EL (cell line): ENCODE measurements at places on chromosomes 3 and 15.

GRCh38 chr3:126194713-126195305, 14.4 kb upstream of the ALDH1L1 start:
- no peak for DNase-seq

DNA sequence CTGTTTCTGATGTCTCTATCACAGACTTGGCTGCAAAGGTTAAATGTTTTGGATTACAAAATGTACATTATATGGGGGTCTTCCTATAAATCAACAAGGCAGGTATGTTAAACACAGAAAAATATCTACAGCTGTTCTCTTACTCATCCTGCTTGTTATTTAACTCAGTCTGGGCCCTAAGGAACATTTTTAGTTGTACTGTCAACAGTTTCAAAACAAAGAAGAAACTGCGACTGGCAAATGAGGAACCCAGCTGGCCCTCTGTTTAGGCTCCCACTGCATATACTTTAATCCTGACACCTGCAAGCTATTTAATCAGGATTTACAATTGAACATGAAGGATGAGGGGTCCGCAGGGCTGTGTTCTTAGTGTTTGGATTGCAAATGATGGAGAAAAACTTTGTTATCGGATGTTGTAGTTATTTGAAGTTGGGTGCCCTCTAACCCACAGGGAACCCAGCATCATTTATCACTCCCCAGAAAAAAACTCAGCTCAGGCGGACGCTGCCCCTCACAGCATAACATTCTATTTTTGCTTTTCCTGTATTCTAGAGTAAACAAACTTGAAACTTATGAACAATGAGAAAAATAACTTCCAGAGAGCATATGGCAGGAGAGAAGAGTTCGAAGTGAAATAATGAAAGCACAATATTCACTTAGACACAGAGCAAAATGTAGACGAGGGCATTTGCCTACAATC, 91.2 kb downstream of the POLR2M start:
- no peak for DNase-seq

GRCh38 chr3:131350506-131350905, 31.1 kb upstream of the NUDT16 start:
- DNase-seq, result peak; percentile 51

GRCh38 chr3:16686679-16687078, 81.5 kb upstream of the DAZL start:
- no peak for DNase-seq

- peak; percentile 64 for DNase-seq
Measured at GRCh38 chr15:32688151-32688639, 29.6 kb upstream of the GREM1 start.

DNA sequence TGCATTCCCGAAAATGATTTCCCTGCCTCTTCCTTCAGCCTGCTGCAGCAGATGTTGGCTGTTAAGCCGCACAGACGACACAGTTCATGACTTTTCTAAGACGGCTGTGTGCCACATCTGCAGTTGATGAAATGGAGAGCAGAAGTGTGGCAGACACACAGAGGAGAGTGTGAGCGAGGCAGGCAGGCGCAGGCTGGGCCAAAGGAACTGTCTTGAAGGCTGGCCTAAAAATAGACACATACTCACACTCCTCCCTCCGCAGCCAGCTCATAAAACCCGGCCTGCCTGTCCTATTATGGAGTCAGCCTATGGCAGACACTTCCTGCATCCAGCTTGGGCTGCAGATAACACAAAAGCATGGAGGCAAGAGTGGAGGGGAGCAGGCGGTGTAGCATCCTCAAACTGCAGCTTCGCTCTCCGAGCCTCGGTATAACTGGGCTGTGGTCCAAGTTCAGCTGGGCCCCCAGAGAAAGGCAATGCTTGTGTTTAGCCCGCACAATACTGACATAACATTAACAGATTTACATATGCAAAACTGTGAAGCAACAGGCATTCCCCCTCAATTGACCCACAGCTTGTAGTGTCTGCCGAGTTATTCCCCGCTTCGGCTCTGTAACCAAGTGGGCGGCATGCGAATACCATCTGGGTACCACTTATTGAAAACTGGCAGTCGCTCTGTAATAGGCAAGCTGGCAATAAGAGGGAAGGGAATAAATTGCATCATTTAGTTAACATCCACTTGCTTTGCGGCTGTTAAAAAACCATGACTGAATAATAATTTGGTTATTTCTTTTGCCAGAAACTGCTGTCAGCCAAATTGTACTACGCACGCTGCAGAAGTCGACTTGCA, 40.8 kb downstream of the FOXP1 start:
- DNase-seq, result peak; percentile 89

DNA sequence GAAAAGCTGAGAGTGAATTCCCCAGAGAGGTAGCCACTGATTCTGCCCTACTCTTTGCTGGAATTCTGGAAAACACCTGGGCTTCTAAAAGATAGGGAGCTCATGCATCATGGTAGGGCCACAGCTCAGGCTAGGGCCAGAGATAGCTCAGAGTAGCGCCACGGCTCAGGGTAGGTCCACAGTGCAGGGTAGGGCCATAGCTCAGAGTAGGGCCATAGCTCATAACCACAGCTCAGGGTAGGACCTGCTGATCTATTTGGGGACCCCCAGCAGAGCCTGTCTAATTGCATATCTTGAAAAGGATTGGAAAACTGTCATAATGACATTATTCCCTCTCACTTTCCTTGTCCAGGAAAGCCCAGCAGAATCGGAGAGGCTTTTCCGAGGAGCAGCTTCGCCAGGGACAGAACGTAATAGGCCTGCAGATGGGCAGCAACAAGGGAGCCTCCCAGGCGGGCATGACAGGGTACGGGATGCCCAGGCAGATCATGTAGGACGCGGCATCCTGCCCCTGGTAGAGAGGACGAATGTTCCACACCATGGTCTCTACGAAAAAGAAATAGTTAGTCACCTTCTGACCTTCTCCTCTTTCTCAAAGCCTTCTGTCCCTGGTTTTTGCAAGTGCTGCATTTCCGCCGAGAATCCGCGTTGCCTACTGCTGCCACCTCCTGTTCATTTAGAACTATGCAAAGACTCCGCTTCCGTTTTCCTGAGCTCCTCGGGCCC, 14.5 kb downstream of the TAGLN3 start:
- peak; percentile 73 for DNase-seq

DNA sequence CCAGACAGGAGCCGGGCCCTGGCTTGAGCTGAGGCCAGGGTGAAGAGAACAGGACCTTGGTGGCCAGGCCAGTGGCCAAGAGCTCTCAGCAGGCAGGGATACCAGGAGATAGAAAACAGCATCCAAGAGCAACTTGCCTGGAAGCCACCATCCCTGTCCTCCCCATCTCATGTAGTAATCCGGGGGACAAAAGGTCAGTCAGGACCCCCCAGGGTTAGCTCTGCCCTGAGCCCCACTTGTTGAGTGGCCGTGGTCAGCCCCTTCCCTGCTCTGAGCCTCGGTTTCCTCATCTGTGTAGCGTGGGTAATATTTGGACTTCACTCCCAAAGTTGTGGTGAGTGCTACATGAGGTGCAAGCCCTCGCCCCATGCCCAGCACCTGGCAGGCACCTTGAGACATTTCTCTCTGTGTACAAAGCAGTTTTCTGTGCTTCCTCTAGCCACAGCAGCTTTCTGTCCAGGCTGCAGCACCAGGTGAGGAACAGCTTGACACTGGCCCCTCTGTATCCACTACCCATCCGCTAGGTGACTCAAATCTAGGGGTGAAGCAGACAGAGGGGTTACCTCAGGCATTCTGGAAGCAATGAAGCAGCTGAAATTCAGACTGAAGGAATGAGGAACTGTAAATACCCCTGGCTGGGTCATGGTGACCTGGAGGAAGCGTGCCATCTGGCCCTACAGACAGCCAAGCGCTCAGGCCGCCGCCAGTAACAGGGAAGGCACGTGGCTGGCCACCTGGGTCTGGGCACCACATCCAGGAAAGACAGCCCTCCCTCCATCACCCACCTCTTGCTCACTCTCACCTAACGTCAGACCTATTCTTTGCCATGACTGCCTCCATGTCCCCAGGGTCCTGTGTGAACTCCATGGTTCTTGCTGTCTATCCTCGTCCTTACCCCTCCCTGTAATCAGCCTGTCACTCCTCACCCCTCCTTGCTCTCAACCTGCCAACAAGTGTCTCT, 6.7 kb downstream of the CISH start:
- DNase-seq, result no peak

- DNase-seq, result no peak
Measured at GRCh38 chr3:19190602-19191001, 42.3 kb downstream of the KCNH8 start.

DNA sequence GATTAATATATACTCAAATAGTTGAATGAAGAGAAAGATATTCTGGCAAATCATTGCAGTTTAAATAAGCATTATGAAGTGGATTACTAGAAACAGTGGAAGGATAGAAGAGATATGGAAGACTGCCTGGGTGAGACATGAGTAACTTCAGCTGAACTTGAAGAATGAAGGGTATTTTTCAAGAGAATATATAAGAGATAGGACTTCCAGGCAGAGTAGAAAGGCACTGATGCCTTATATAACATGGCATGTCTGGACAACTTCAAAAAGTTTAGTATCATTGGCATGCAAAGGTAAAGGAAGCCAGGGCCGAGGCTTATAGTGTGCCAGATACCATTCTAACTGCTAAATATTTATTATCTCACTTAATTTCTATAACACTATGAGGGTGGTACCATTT, 126.5 kb upstream of the SLC7A14 start:
- no peak for DNase-seq

DNA sequence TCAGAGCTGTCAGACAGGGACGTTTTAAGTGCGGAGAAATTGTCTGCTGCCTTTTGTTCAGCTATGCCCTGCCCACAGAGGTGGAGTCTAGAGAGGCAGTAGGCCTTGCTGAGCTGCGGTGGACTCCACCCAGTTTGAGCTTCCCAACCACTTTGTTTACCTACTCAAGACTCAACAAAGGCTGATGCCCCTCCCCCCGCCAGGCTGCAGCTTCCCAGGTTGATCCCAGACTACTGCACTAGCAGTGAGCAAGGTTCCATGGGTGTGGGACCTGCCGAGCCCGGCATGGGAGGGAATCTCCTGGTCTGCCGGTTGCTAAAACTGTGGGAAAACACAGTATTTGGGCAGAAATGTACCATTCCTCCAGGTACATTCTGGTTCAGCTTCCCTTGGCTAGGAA, 282.1 kb downstream of the VGLL3 start:
- no peak for DNase-seq

DNA sequence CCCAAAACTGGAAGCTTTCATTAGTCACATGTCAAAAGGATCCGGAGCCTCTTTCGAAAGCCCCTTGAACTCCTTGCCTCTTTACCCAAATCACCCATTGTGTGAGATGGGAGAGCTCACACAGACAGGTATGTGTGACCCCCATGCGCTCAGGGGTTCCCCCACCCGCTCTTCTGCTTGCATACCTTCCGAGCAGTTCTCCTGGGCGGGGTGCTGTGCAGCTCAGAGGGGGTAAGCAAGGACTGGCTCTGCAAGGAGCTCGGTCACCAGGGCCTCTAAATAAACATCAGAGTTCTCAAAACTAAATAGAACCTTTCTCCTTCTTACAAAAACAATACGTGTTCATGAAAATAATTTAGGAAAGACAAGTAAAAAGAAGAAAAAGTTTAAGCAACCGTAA, 55.7 kb downstream of the PXYLP1 start:
- DNase-seq, result no peak

DNA sequence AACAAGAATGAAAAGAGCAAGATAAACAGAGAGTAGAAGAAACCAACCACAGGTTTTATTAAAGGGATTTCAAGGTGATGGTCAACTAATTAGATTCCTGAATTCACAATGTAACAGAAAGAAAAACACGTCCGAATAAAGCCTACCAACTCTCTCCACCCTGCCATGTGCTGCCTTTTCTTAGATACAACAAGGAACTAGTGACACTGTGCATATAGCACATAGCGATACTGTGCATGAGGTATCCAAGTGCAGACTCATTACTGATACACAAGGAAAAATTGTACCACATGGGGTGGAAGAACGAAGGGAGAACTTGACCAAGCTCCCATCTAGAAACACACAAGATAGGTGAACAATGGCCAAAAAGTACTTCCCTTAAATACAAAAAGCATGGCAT, 154.6 kb downstream of the MAGI1 start:
- no peak for DNase-seq

DNA sequence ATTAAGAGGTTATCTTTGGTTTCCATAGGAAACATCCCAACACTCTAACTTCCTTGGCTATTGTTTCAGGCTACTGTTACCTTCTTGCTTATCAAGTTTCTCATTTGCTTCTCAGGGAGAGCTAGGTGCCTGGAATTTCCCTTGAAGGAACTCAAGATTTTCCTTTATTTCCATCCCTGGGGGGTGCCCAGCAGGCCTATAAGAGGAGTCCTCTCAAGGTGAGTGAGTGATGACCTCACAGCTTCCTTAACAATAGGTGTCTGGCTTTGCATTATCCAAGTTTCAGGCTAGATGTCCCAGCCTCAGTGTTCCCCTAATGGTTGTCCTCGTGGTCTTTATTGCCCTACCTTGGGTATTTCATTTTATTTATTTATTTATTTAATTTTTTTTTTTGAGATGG, 12.1 kb upstream of the CTSH start:
- DNase-seq, result no peak

DNA sequence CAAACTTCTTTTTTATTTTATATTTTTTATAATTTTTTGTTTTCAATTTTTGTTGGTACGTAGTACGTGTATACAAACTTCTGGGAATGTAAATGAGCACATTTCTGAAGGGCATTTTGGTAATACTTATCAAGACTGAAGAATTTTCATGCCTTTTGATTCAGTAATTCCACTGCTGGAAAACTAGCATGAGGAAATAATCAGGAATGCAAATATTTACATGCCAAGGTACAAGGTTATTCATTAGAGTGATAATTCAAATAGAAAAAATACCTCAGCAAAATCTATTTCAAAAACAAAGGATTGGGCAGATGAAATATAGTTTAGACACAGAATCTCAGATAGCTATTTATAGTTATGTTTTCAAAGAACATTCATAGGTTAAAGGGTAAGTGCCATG, 128.7 kb downstream of the DMXL2 start:
- DNase-seq, result peak; percentile 4

DNA sequence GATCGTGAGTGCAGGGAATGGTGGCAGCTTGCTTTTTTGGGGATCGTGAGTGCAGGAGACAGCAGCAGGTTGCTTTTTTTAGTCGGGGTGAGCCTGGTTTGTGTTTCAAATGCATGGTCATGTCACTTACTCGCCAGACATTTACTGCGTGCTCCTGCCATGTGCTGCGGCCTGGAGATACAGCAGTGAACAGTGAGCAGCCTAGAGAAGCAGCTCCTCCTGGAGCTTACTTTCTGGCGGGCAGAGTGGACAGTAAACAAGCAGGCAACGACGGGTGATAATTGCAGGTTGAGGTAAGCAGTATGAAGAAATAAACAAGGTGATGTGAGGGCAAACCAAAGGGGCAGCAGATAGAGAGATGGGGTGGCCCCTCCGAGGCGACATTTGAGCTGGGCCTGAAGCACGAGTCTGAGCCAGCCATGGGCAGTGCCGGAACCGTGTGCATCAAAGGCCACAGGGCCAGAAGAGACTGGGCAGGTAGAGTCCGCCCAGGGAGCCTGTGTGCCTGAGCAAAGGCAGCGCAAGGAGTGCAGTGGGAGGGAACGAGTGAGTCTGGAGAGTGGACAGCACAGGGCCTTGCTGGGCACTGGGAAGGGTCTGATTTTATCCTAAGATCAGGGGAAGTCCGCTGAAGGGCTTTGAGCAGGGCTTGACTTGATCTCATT, 57.3 kb upstream of the RASA2 start:
- no peak for DNase-seq

GRCh38 chr15:65954289-65954741, 85.0 kb downstream of the RAB11A start:
- DNase-seq, result peak; percentile 37
